NCI-H2081 treated with DMSO at 0.1 percent for 48 hours (cell line): ENCODE measurements at places on chromosomes 7 and 10.
A peak's percentile ranks its signal among the peaks of the same experiment; 100 is the strongest.

DNA sequence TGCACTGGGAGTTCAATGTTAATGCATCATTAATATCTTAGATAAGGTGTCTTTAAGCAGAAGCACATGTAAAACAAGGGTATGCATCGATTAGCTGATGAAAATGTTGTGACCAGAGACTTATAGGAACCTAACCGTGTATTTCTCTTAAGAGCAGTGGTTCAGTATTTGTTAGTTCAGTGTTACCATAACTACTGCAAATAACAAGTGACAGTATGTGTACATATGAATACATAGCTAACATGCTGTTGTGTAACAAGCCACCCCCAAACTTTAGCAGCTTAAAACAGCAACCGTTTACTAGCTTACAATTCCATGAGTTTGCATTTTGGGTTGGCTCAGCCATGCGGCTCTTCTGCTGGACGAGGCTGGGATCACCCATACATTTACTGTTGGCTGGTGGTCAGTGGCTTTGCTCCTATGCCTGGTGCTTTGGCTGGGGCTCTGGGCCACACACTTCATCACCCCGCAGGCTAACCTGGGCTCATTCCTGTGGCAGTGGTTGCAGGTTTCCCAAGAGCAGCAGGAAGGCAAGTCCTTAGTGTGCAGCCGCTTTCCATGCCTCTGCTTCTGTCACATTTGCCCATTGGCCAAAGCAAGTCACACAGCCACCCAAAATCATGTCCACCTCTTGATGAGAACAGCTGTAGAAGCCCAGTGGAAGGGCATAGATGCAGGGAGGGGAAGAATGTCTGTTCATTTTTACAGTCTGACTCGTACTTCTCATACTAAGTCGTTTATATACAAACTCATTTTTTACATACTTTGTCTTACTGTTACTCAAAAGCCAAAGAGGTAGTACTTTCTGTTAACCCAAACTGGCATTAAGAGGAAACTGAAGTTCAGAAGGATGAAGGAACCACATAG, 103.3 kb upstream of the GATA3 start:
- no peak for DNase-seq

GRCh38 chr10:113920875-113921274, 66.4 kb downstream of the NHLRC2 start:
- DNase-seq: no peak

GRCh38 chr7:137325927-137326326, 17.6 kb downstream of the PTN start:
- DNase-seq: no peak

GRCh38 chr10:6046773-6047611, 15.2 kb downstream of the IL2RA start:
- DNase-seq: no peak

DNA sequence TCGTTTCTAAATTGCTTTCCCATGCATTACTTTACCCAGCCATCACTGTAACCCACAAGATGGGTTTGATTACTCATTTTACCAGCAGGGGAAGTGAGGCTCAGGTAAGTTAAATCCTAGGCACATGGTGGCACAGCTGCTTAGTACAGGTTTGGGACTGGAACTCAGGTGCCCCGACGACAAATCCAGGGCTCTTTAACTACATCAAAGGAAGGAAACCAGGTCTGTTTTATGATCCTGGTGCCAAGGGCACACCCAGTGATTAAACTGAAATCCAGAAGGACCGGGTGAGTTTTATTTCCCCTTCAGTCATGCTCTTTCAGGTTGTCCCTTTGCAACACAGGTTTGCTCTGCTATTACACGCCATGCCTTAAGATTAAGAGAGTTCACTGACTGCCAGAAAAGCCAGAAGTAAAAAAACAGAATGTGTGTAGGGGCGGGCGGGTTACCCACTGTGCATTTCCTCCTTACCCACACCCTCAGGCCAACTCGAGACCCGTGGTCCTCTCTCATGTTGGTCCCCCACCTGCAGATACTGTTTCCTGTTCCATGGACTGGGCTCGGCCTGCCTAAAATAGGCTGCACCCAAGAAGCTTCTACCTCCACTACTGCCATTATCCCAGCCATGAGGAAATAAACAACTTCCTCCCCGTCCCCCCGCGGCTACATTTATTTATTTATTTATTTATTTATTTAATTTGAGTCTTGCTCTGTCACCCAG, 55.1 kb upstream of the KDM7A start:
- peak; percentile 36 for DNase-seq

GRCh38 chr7:128933180-128933891, 4.4 kb upstream of the IRF5 start:
- no peak for DNase-seq

- DNase-seq: no peak
Observed at GRCh38 chr7:20299145-20299544, 31.6 kb upstream of the ITGB8 start.

- no peak for DNase-seq
Observed at GRCh38 chr10:101941871-101942270, 98.3 kb upstream of the KCNIP2 start.

GRCh38 chr10:93068411-93069244, 5.1 kb upstream of the CYP26A1 start:
- no peak for DNase-seq

DNA sequence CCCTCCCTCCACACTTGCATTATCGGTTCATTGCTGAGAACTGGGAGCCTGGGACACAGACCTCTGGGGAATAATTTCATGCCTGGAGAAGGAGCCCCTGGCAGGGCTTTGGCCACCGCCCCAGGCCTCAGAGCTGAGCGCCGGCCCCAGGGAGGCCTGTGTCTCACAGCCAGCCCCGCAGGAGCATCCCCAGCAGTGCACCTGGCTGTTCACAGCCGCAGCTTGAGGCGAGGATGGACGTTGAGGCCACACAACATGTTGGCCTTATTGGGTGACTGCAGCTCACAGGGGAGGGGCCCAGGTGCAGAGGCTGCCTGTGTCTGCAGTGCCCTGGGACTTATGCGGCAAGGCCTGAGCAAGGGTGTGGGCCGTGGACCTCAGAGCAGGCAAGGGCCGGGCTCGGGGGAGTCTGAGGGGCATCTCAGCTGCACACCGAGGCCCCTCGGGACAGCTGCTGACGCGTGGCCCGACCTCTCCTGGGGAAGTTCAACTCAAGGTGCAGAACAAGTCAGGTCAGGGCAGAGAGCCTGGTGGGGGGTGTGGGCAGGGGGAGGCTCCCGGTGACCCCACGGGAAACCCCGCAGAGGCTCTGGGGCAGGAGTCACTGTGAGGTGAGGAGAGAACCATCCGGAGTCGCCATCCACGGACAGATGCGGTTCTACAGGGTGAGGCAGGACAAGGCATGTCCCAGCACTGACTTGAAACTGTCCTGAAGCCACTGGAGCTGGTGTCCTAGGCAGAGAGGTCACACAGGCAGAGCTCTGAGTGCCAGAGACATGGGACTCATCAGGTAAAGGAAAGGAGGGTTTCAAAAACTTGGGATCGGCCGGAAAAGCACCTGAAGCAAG, 13.1 kb upstream of the UBE3C start:
- no peak for DNase-seq

GRCh38 chr7:129187681-129188371, 607 bp upstream of the SMO start:
- DNase-seq: no peak

GRCh38 chr10:42932116-42932515, 144.8 kb upstream of the RET start:
- no peak for DNase-seq

DNA sequence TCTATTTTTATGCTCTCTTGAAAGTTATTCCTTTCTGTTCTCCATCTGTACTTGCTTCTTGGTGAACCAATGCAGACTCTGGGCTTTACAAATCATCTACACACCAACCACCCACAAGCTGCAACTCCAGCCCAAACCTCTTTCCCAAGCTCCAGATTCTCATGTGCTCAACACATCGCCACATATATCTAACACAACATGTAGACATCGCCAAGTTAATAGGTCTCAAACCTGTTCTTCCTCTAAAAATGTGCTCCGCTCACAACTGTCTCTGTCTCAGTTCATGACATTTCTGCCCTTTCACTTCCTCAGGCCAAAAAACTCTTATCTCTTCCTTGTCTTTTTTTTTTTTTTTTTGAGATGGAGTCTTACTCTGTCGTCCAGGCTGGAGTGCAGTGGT, 95.7 kb upstream of the EEPD1 start:
- no peak for DNase-seq

DNA sequence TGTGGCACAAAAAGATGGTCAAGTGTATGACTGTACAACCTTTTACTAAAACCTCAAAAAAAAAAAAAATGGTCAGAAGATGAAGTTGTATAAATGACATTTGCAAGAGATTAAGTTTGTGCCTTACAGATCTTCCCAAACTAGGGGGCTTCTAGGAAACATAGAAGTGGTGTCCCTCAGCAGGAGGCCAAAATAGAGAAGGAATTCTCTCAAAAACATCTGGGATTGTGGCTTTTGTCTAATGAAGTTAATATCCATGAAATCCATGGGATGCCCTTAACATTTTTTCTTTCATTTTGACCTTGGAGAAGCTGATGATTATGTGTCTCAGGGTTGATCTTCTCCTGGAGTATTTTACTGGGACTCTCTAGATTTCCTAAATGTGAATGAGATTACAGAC, 62.2 kb downstream of the CASD1 start:
- no peak for DNase-seq

GRCh38 chr7:77475181-77475580, 59.0 kb upstream of the GSAP start:
- no peak for DNase-seq

DNA sequence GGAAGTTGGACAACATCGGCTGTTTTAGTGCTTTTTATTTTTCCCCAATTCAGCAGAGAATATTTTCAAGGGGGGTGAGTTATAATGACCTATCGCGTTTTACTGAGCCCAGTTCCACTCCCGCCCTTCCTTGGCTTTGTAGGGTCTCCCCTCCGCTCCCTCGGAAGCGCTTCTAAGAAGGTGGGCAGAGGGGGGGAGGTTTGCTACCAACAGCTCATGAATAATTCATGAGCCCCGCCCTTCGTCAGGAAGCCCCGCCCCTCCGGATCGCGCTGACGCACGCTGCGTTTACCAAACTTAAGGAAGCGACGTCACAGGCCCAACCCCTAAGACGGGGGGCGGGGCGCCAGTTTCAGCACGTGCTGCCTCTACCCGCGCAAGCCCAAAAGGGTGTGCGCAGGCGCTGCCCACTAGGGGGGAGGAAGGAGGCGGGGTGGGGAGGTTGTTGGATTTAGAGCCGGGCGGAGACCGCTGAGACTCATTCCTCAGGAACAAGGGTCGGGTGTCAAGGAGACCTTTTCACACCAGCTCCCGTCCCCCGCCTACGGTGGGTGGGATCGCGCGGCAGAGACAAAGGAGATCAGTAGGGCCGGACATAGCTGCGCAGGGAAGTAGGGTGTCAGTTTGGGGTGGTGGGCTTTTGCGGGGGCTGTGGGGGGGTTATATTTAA, 529 bp upstream of the MEPCE start:
- peak; percentile 97 for DNase-seq

DNA sequence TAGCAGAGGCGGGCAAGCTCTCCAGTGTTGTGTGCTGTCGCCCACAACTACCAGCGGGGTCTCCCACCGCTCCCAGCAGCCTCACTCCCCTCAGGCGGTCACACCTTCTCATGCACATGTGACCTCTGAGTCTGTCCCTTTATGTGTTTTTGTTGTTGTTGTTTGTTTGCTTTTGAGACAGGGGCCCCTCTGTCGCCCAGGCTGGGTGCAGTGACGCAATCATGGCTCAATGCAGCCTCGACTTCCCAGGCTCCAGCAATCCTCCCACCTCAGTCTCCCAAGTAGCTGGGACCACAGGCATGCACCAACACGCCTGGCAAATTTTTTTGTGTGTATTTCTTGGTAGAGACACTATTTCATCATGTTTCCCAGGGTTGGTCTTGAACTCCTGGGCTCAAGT, 1.5 kb downstream of the CPSF4 start:
- DNase-seq: no peak

GRCh38 chr10:11719496-11720259, 22.5 kb upstream of the ECHDC3 start:
- DNase-seq: no peak

DNA sequence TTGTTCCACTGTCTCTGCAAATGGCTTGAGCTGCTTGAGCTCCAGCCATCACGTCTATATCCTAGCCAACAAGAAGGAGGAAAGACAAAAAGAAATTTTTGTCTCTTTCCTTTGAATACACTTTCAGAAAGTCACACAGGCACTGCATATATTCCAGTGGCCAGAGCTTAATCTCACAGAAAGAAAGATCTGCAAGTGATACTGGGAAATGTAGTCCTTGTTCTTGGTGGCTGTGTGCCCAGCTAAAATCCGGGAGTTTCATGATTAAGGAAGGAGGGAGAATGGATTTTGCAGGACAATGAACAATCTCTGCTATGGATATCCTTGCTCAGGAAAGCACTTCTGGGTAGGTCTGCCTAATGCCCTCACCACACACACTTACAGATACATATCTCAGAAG, 19.5 kb upstream of the DLG5 start:
- DNase-seq: no peak

GRCh38 chr7:16712916-16713315, 40.6 kb upstream of the TSPAN13 start:
- no peak for DNase-seq

GRCh38 chr10:129353101-129353500, 113.9 kb upstream of the MGMT start:
- DNase-seq: no peak

DNA sequence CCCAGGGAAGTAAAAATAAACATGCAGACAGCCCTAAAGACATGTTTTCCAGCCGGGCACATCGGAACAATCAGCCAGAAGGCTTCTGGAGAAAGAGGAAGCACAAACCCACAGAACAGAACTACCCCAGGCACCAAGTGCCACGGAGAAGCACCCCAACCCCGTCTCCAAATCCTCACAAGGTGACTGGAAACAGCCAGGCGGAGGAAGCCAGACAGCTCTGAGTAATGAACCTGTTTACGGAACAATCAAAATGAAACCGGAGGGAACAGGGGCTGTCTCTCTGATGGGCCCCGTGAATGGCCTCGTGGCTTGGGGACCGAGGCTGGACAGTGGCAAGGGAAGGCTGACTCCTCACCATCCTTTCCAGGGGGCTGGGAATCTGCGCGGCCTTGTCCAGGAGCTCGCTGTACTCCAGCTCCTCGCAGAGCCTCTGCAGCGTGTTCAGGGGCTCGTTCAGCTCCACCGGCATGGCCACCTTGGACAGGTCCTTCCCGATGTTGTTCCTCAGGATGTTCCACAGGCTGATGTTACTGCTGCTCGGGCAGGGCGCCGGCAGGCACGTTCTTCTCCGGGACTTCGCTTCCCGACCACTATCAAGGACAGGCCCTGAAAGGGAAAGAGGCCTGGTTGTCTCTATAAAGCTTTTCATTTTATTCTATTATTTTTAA, 77.0 kb upstream of the GSDME start:
- DNase-seq: no peak

- no peak for DNase-seq
Observed at GRCh38 chr10:123140164-123140982, 4.6 kb downstream of the HMX3 start.

GRCh38 chr7:102211590-102212550, 74.8 kb upstream of the SH2B2 start:
- no peak for DNase-seq

GRCh38 chr7:85805249-85805648, 618.4 kb upstream of the SEMA3D start:
- no peak for DNase-seq

DNA sequence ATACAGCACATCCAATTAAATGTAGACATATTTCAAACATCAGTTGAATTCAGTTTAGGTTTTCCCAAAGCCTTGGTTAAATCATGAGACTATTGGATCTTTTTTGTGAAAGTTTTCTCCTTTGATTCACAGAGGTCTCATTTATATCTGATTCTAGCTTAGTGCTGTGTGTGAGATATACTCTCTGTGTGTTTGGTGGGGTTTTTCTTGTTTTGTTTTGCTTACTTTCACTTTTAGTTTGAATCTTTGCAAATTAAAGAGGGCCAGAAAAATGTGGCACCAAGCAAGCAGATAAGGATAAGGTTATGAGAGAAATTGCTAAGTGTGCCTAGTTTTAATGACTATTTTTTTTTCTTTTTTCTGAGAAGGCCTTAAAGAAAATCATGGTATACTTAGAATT, 12.6 kb upstream of the OR6B1 start:
- no peak for DNase-seq
